ENCODE measurements at places on chromosomes 7 and 10.

GRCh38 chr7:30988351-30989005 is 24.7 kb downstream of the GHRHR start:
- DNase-seq = no peak

GRCh38 chr7:128108129-128108528 is 76.9 kb upstream of the LRRC4 start:
- DNase-seq = no peak

DNA sequence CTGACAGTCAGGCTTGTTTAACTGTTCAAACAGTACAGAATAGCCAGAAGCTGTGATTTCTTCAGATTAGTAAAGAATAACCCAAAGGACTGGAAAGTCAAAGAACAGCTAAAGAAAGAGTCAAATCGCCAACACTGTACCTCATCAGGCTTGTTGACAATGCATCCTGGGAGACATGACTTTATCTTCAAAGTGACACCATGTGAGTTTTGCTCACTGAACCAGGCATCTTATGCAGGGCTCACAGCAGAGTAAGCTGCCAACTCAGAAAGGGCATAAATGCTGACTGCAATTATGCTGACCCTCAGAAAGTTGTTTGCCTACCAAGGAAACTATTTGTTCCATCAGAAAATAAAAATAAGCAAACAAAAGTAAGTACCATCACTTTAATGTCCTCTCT is 96.4 kb downstream of the MAGI2 start:
- DNase-seq = no peak

GRCh38 chr7:123682690-123683089 is 27.0 kb downstream of the LMOD2 start:
- peak; percentile 72 for DNase-seq

GRCh38 chr7:36391436-36392198 is 2.0 kb downstream of the ANLN start:
- DNase-seq = peak; percentile 43

DNA sequence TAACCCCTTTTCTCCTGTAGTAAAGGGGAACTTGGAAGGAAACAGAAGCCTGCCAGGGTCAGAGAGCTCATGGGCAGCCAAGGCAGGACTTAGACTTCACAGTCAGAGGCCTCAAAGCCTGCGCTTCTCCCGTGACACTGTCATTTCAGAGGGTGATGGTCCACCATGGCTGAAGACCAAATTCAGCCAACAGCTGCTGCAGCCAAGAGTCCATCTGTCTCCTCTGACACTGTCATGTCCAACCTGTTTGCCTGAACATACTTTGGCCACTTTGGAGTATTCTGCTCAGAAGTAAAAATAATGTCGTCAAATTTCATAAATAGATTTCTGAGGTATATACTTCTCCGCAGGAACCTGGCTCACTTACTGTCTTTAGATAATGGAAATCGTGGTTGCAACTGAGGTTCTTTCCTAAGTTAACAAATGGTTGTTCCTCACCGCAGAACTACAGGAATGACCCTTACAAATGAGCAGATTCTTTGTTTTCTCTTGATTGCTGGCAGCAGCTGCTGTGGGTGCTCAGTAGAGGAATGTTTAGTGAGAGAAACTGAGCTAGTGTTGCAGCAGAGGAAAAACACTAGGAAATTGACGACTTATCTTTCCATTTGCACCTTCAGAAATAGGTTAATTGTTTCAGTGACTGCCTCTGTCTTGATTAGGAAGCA is 626.5 kb downstream of the SDK1 start:
- DNase-seq = no peak

DNA sequence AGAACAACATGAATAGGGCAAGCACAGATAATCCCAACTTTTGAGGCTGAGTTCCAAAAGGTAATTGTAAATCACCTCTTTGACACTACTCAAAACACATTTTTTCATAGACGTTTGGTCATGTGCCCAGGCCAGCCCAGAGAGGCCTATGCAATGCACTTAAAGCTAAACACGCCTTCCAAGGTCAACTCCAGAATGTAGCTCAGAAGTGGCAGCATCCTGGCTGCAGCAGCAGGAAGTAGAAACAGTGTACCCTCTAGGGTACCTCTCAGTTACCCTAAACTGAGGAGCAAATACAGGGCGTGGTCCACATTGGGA is 58.7 kb downstream of the OSBPL3 start:
- no peak for DNase-seq

DNA sequence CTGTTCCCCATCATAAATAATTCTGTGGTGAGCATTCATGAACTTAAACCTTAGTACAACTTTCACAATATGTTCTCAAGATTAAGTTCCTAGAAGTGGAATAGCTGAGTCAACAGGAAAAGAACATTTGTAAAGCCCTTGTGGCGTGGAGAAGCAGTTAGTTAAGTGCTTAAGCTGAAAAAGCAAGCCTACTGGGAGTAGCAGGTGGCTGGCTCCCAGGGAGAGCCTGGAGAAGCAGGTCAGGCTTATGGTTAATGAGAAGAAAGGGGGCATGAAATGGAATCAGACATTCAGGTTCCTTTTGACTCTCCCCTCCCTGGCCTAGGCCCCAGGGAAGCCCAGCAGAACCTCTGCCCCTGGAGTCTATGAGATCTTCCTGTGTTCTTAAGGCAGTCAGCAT is 35.3 kb downstream of the VSTM4 start:
- peak; percentile 15 for DNase-seq

DNA sequence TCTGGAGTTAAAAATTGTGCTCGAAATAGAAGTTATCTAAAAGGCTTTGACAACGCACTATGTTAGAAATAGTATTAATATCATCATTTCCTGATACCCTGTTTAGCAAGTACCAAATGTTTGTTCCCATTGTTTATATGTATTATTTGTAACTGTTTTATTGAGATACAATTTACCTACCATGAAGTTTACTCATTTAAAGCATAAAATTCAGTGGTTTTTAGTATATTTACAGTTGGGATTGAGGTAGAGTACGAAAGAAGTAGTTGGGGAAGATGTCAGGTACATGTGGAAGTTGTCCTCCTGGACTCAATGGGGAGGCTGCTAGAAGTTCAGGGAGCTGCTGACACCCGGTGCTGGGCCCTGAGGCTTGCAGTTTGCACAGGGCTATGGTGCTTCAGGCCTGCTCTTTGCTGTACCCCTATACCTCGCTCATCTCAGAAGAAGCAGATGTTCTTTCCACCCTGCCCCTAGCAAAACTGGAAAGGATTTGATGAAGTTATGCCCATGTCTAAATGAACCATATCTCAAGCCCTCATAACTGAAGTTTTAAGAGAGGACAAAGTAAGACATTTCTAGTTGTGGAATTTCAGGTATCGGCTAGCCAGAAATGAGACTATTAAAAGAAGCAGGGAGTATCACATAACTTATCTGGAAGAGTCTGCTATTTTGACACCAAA is 25.2 kb upstream of the WNT16 start:
- no peak for DNase-seq

DNA sequence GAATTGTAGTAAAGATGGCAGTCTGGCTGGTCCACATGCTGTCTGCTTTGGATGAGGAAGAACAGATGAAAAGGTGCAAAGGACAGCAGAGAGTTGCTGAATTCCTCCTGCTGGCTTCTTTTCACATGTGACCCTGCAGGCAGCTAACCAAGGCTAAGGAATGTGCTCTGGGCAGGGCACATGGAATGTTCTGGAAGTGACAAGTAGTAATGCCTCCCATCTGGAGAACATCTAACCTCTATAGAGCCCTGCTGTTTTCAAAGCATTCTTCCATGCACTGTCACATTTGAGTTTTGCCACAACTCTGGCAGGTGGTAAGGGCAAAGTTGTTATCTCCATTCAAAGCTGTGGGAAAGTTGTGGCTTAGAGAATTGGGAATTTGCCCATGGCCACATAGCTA is 208.8 kb downstream of the STK31 start:
- DNase-seq = peak; percentile 36

- DNase-seq = peak; percentile 82
Measured at GRCh38 chr7:16051561-16052255, 365.2 kb upstream of the MEOX2 start.

DNA sequence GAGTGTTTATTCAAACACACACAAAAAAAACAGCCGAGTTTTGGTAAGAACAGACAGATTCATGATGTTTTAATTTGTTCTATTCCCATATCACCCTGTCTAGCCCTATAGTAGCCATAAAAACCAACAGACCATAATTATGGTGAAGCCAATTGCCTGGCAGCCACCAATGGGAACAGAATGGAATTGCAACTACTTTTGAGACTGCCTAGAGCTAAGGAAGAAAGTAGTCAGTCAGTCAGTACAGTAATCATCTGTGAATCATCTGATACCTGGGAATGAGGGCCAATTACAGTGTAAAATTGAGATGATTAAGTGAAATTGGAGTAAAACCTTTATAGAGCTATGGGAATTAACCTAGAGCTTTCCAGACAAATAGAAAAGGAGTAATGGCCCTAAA is 952.7 kb upstream of the KCND2 start:
- no peak for DNase-seq

DNA sequence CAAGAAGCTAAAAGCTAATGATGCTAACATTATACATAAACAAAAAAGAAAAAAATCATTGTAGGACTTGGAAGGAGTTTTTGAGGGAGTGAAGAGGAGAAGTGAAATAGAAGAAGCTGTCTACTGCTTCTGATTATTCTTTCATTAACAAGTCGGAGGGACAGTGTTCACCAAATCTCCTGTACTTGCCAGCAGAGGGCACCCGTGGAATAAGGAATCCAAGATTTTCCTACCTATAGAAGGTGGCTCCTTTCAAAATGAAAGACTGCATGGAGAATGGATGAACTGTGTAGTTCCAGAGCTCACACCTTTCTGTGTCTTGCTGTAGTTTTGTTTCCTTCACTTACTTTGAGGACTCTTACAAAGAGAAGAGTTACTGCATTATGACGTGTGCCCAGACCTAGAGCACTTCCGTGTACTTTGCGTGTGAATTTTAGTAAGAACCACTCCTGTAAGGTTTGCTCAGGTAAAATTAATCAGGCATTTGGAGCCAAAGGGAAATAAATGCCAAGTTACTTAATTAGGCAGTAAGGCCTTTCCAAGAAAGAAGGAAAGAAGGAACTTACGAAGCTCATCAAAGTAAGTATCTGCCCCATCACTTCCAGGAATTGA is 145.1 kb downstream of the SEMA3D start:
- DNase-seq = peak; percentile 59

DNA sequence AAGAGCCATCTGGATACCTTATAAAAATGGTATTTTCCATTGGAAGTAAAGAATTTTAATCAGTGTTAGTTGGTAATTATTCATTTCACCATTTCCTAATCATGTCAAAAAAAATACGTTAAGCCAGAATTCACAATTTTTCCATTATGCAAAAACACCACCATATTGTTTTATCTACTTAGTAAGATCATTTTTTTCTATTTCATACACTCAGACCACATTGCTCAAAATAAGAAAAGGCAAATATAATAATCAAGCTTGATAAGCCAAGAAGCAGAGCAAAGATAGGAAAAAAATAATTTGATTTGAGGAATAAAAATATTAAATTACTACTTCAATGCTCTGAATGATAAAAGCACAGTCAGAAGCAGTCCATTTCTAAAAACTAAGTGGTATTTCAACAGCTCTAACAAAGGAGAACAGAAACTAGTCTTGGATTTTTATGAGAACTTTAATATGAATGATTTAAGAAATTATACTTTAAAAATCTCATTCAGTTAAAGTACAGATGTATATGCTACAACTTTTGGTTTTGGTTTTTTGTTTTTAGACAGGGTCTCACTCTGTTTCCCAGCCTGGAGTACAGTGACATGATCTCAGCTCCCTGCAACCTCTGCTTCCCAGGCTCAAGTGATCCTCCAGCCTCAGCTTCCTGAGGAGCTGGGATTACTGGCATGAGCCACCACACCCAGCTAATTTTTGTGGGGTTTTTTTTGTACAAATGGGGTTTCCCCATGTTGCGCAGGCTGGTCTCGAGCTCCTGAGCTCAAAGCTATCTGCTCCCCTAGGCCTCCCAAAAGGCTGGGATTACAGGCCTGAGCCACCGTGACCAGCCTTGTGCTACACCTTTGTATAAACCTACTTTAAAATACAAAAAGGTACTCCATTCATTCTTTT is 46.6 kb downstream of the LRRN3 start:
- peak; percentile 53 for DNase-seq

DNA sequence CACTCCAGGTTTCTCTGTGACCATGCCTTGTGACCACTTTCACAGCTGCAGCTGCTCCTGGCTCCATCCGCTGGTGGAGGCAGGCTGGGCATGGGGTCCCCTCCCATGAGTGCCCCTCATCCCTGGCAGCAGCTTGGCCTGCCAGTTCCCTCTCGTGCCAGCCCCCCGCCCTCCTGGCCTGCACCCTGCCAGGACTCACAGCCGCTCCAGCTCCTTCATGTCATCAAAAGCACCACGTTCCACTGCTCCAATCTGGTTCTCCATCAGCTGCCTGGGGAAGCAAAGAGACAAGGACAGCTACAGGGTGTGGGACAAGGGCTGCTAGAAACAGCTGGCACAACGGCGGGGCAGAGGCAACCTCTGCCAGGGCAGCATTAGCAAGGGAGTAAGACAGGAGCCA is 22.6 kb downstream of the SLIT1 start:
- no peak for DNase-seq

DNA sequence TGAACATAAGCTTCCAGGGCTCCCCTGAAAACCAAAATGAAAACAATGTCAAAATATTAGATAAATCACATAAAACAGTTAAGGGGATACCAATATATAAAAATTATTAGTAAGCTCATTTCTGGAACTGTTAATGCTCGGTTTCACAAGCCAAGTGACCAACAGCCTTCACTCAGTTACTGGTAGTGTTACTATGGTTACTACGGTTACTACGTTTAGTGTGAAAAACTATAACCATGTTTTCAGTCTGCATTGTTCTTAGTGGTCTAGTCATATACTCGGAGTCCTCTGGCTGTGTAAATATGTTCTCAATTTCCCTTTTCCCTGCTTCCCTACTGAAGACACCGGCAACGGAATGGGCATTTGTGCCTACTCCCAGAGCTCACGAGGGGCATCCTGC is 34.8 kb downstream of the HBP1 start:
- DNase-seq = no peak

DNA sequence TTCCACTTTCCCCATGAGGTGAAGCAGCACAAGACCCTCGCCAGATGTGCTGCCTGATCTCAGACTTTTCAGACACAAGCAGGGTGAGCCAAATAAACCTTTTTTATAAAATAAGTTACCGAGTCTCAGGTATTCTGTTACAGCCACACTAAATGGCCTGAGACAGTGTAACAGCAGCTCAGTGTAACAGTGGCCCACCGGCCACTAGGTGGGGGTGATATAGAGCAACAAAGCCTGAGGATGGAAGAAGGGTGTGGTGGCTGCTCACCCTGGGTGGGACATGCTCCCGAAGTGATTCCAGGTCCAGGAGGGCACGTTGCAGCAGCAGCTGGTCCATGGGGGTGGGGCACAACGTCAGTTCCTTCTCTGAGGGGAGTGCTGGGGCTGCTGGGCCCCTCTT is 44.6 kb downstream of the BMS1 start:
- no peak for DNase-seq

- peak; percentile 45 for DNase-seq
Measured at GRCh38 chr7:80136261-80137055, 1.8 kb downstream of the GNAI1 start.

- no peak for DNase-seq
Measured at GRCh38 chr7:12130609-12131008, 80.5 kb upstream of the TMEM106B start.

Measured in fibroblast of skin of back (primary cell).